GM10248 (cell line): ENCODE measurements at places on chromosomes 1 and 21.

GRCh38 chr1:19458815-19459417, 26.4 kb downstream of the CAPZB start:
- DNase-seq: no peak

GRCh38 chr1:67626090-67626860, 58.7 kb upstream of the GADD45A start:
- DNase-seq: no peak

GRCh38 chr21:36005879-36006400, 54.4 kb downstream of the SETD4 start:
- DNase-seq: no peak

DNA sequence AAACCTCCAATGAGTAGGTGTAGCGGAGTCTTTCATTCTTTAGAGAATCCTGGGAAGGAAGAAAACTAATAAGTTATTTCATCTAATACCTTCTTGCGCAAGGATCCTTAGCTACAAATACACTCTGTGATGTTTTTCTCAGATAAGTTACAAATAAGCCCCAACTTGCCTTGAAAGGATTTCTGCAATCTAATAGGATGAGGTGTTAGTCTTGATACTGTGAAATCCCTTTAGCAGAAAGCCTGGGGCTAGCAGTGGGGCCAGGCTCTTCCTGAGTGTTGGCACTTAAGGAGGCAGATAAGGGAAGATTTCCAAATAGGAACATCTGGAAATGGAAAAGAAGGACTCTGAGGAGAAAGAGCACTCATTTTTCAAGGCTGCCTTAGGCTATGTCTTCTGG, 168.0 kb upstream of the DAB1 start:
- no peak for DNase-seq

GRCh38 chr1:112866151-112866550, 89.8 kb downstream of the SLC16A1 start:
- no peak for DNase-seq

DNA sequence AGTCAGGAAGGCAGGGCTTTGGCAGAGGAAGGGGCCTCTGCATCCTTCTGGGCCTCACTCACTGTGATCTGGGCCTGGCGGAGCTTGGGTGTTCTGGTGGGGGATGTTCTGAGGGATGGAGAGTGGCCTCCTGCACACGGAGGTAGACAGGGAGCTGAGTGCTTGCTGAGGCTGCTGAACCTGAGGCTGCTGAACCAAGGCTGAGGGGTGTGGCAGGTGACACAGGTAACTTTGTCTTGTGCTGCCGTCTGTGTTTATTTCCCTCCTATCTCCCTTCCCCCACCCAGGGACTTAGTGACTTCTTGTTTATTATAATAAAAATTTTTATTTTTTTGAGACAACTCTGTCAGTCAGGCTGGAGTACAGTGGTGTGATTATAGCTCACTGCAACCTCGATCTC, 37.7 kb upstream of the IFNLR1 start:
- DNase-seq: no peak

DNA sequence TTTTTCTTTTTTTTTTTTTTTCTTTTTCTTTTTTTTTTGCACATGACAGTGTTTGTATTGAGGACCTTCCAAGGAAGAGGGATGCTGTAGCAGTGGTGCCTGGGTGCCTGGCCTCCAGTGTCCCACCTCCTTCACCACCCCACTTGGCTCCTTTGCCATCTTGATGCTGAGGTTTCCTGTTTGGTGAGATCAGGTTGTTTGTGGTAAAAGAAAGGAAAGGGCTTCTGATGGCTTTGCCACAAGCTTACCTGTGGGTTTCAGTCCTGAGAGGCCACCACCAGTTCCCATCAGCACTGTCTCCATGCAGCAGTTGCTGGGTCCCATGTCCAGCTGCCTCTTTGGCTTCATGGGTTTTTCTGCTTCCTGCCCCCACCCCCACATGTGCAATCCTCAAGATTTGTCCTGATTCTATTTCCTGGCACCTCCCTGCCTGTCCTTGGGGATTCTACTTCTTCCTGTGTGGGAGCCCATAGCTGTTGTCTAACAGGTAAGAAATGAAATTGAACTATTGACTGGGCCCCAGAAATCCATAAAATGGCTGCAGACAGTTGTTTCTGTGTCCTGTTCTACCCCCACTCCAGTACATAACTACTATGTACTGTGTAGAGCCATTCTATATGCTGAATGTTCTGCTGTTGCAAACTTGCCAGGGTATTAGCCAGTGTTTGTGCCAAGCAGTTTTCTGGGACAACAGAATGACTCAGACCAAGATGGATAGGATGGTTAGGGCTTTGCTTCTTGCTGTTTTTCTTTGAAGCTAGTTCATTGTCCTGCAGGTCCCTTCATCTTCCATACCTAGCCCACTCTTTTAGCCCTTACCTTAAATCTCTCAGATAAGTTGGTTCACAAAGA, 4.2 kb upstream of the CCDC28B start:
- DNase-seq: no peak

DNA sequence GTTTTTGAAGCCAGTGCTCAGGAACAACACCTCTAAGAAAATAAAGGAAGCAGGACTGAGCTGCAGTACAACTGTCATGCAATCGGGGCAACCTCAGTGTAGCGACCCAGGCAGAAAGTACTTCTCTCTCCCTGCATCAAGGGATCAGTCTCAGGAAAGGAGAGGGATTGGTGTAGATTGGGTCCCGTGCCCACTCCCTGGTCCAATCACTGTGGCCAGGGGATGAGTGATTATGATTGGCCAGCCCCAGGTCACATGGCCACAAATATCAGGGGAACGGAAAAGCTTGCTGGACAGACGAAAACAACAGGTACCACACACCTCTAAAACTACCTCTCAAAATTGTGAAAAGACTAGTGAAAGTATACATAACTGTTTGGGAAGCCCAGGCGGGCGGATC, 136.2 kb upstream of the F3 start:
- DNase-seq: no peak

DNA sequence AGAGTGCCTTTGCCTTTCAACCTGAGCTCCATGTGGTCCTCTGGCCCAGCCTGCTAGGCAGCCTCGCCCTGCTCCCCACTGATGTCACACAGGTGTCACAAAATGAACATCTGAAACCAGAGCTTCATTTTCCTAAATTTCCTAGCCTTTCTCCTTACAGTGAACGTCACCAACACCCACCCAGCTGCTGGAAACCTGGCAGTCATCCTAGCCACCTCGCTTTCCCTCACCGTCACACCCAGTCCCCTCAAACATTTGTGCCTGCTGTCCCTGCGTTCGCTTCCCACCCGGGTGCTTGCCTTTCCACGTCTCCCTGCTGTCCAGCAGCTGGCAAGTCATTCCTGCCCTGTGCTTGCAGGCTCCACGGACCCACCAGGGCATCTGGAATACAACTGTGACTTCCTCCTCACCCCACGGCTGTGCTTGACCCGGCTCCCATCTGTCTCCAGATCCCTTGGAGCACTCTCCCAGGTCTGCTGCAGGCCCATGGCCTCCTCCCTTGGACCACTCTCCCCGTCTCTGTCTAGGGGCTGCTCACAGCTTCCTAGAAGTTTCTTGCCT, 23.5 kb downstream of the ADARB1 start:
- no peak for DNase-seq

DNA sequence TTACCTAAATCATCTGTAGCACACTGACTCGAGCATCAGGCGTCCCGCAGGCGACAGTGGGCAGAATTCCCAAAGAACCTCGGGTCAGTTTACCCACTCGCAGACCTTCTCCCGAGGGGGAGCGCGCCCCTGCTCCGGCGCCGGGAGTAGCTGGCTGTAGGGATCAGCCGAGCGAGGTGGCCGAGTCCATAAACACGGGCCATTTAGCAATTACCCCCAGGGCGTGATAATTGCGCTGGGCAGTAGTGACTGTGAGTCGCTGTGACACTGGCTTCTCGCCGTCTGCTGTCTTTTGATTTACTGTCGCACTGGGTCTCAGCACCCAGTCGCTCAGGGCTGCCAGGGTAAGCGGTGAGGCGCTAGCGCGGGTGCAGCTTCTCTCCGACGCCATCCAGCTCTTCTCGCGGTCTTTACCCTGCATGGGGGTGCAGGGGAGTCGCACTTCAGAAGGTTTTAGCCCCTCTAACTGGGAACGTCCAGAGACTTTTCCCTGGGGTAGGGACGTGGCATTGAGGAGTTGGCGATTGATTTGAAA, 16.2 kb downstream of the HLX start:
- DNase-seq: no peak

DNA sequence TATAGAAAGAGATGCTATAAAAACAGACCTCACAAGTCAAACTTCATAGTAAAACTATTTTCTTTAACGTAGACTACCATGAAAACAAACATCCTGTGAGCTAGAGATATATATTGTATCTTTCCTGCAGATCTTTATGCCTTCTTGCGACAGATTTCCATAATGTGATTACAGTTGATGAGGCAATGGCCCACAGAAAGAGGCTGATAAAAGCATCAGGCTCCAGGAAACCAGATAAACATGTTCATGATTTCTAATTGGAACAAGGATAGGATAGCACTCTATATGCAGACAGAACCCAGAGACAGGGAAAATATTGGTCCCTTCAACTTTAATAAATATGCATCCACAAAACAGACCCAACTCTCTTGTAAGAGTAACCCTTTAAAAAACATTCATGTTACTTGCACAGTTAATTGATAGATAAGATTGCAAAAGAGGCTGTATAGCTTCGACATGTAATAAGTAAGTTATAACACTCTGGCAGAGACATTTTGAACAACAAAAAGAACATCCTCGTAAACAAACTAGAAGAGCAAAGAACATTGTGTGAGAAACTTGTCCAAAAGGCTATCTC, 329.4 kb downstream of the AGBL4 start:
- DNase-seq: no peak

- DNase-seq: no peak
Observed at GRCh38 chr1:76219366-76219818, 144.8 kb downstream of the ST6GALNAC3 start.

GRCh38 chr1:45325851-45326506, 716 bp upstream of the HPDL start:
- peak; percentile 14 for DNase-seq

GRCh38 chr1:5856246-5856815, 135.9 kb downstream of the NPHP4 start:
- no peak for DNase-seq

DNA sequence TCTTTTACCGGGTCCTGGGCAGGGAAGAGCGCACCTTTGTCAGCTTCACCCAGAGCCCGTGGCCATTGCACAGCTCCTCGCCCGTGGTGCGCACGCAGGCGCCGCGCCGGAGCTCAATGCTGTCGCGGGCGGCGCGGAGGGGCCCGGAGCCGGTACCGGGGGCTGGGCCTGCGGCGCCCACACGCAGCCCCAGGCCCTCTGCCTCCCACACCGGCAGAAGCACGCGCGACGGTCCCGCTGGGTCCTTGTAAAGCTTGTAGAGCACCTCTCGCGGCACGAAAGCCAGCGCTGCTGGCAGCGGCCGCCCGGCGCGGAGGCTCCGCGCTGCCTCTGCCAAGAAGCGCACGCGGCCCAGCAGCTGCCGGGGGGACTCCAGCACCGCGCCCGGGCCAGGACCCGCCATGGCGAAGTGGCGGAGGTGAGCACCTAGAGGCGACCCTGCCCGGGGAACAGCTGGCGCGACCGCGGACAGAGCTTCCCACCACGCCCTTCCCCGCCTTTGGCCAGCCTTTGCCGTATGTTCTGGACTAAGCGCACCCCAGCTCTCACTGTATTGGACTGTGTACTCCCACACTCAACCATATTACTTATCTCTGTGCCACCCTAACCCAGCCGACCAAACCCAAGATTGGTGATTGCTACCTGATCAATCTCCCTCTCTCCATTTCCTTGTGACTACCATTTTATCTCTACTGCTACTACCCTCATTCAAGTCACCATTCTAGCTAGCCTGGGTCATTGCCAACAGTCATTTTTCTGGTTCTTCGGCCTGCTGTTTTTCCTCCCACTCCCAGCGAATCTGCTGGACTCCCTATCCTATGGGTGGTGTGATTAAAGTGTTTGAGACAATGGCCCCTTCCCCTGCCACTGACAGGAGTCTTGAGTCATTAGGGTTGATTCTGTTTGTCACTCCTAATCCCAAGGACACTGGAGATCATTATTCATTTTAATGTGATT, at the start of gene HECTD3:
Gene HECTD3 (minus strand): TSS at position 470 of the 957 bp plus-strand sequence. CDS start 67 bp downstream, at position 403.
- peak; percentile 87 for DNase-seq

GRCh38 chr1:220045356-220046051, 801 bp downstream of the EPRS1 start:
- no peak for DNase-seq

GRCh38 chr1:223034270-223034798, 108.7 kb downstream of the TLR5 start:
- DNase-seq: no peak
